ENCODE measurements at places on chromosomes 3 and 15.
A peak's percentile ranks its signal among the peaks of the same experiment; 100 is the strongest.

- no peak for DNase-seq
Measured at GRCh38 chr3:131796558-131797198, 238.1 kb downstream of the CPNE4 start.

DNA sequence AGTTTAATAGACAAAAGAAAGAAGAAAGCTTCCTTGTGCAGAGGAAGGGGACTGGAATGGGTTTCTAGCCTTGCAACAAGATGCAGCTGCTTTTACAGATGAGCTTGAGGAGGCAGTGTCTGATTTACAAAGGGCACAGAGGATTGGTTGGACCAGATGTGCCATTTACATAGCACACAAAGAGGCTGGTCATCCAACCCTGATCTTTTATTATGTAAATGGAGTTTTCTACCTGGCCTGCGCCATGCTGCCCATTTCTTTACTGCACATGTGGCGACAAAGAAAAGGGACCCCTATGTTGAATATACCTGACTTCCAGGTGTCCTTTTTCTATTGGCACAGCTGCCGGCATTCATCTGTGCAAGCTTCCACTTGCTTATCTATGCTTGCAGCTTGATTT is 409.4 kb upstream of the FRG2C start:
- DNase-seq = no peak

GRCh38 chr3:168080499-168081170 is 15.1 kb downstream of the GOLIM4 start:
- peak; percentile 2 for DNase-seq

DNA sequence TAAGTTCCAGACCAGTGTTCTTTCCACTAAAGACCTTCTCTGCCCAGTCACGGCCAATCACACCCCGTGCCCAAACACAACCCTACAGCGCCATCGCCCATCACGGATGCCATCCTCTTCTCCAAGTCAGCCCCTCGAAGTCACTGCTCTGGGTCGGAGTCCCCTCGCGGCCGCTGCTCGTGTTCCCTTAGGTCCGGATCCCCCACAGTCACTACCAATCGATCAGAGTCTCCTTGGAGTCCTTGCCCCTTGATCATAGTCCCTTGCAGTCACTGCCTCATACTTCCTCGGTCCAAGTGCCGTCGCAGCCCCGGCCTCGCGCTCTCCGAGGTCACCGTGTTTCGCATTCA is 461 bp downstream of the PCYT1A start:
- DNase-seq = peak; percentile 25

DNA sequence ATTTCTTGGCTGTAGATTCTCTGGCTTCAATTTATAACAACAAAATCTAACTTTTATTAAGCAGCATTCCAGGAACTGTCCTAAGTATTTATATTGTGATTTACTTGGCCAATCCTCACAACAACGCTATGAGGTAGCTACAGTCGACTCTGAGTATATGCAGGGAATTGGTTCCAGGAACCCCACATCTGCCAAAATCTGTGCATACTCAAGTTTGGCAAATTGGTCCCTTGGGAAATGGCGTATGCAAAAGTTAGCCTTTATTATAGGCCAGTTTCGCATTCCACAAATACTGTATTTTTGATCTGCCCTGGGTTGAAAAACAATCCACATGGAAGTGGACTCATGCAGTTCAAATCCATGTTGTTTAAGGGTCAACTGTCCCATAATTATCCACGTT is 53.9 kb downstream of the RAP2B start:
- DNase-seq = no peak

- no peak for DNase-seq
Measured at GRCh38 chr15:24823473-24823872, 131.3 kb upstream of the SNRPN start.

GRCh38 chr3:29319798-29320197 is 38.9 kb downstream of the RBMS3 start:
- no peak for DNase-seq

- no peak for DNase-seq
Measured at GRCh38 chr3:18870074-18870640, 278.2 kb upstream of the KCNH8 start.

- no peak for DNase-seq
Measured at GRCh38 chr3:136343446-136343845, 93.3 kb downstream of the PCCB start.

GRCh38 chr3:126355777-126356372 is 1.3 kb downstream of the KLF15 start:
- DNase-seq = peak; percentile 63

GRCh38 chr3:60001369-60001768 is 951.5 kb upstream of the CFAP20DC start:
- DNase-seq = no peak

Data from COR-L47 (cell line).